Sigmoid colon (tissue), 7 donors: ENCODE measurements at places on chromosomes 6 and 20. TPM values are rescaled to one million over a fixed set of nuclear protein-coding genes. Genes with fewer than 3 reads are reported as not detected.
A peak's percentile ranks its signal among the peaks of the same experiment; 100 is the strongest.

COX4I2 gene
- not detected for total RNA-seq

HRH3 gene
- not detected for total RNA-seq

COL11A2 gene
- 0.16 TPM for total RNA-seq

EBF4 gene
- 30.7 TPM for total RNA-seq

- DNase-seq = no peak
These were observed 43.3 kb downstream of the GTF2H5 start for GRCh38 chr6:158211273-158212055.

- no peak for DNase-seq
These were observed 45.5 kb upstream of the ENTPD6 start for GRCh38 chr20:25150016-25150415.

DNA sequence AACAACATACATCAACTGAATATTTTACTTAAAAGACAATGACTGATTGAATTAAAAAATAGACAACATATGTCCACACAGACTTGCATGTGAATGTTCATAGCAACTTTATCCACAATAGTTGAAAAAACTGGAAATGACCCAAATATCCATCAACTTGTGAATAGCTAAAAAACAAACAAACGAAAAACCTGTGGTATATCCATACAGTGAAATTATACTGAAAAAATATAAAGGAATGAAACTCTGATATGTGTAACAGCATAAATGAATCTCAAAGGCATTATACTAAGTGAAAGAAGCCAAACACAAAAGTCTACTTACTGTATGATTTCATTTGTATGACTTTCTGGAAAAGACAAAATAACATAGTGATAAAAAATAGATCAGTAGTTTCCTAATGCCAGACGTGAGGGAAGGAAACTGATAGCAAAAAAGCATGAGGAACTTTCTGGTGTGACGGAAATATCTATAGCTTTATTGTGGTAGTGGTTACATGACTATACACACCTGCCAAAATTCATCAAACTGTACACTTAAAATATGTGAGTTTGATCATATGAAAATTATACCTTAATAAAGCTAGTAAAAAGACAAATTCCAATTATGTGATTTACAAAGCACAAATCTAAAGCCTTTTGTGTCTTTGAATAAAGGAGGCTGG, 123.2 kb downstream of the BACH2 start:
- no peak for DNase-seq

DNA sequence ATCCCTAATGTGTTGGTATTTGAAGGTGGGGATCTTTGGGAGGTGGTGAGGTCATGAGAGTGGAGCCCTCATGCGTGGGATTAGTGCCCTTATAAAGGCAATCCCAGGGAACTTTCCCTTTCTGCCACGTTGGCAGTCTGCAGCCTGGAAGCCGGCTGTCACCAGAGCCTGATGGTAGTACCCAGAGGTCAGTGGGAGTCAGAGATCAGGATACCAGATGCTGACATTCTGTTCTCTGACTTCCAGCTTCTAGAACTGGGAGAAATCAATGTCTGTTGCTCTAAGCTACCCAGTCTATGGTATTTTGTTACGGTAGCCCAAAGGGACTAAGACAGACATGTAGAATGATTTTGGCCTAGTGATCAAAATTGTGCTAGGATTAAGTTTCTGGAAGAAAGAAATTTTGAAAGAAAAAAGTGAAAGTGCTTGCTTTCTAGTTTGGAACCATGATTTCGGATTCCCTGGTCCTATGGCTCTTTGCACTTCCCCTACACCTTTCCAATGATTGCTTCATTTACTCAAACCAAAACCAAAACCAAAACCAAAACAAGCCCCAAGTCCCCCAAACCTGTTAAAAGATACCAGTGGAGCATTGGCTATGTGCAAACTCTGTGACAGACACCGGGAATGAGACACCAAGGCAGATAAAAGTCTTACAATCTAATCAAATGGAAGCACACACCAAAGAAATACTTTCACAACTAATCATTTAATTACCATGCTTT, 173.7 kb upstream of the ZNF217 start:
- DNase-seq = no peak

GRCh38 chr20:21177767-21178166, 51.9 kb downstream of the KIZ start:
- DNase-seq = no peak

DNA sequence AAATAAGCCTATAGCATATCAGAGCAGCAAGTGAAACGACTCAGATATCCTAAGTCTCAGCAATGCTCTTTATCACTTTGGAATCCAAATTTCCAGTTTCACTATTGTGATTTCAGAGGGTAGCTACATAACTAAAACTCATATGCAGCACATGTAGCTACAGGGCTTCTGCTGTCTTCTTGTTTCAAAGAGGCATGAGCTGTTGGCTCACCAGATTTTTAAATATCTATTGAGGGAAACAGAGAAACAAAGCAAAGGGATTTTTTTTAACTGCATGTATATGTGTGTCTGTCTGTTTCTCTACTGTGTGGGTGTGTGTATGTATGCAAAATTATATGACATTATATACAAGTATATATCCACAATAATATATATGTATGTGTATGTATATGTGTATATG, 258.4 kb downstream of the HDGFL1 start:
- DNase-seq = no peak

DNA sequence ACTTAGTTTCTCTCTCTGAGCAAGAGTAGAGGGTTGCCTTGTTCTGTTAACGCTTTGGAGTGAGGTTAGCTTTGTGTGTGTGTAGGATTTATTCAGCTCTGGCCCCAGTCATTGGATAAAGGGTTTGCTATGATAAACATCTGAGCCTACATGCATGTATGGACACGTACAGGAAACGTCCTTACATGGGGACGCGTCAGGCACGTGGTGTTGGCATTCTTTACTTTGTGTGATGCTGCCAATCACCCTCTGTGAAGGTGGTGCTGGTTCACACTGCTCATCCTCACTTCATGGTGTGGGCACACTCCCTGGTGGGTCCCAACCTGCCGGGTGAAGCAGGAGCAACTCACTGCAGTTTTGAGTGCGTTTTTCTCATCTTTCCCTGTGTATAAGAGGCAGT, 53.4 kb upstream of the CD93 start:
- DNase-seq = peak; percentile 46

DNA sequence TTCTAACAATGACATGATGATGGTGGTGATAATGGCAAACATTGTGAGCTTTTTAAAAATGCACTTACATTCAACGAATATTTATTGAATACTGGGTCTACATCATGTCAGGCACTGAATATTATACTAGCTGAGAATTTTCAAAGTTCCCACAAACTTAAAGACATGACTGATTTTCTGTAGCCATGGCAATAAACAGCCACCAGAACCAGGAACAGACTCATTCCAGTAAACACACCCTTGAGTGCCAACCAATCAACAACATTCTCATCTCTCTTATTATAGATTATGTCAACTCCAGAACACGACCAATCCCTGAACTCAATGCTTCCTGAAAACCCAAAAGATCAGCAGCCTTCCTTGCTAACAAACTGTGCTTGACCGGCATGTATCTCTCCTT, 212.4 kb upstream of the RUNX2 start:
- no peak for DNase-seq

DNA sequence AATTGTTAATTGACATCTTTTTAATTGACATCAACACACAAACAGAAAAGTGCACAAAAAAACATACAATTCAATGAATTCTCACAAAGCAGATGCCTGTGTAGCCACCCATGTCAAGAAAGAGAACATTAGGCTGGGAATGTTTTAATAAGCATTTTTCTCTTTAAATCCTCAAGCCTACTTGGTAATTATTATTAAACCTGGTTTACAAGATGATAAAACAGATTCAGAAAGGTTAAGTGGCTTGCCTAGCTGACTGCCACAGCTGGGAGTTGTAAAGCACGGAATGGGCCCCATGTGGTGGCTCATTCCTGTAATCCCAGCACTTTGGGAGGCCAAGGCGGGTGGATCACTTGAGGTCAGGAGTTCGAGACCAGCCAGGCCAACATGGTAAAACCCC, 90.0 kb upstream of the AKAP12 start:
- DNase-seq = no peak

GRCh38 chr6:156485150-156485549, 292.0 kb upstream of the ARID1B start:
- no peak for DNase-seq
